Fibroblast of pulmonary artery (primary cell): ENCODE measurements at places on chromosomes 11 and 22.
A peak's percentile ranks its signal among the peaks of the same experiment; 100 is the strongest.

DNA sequence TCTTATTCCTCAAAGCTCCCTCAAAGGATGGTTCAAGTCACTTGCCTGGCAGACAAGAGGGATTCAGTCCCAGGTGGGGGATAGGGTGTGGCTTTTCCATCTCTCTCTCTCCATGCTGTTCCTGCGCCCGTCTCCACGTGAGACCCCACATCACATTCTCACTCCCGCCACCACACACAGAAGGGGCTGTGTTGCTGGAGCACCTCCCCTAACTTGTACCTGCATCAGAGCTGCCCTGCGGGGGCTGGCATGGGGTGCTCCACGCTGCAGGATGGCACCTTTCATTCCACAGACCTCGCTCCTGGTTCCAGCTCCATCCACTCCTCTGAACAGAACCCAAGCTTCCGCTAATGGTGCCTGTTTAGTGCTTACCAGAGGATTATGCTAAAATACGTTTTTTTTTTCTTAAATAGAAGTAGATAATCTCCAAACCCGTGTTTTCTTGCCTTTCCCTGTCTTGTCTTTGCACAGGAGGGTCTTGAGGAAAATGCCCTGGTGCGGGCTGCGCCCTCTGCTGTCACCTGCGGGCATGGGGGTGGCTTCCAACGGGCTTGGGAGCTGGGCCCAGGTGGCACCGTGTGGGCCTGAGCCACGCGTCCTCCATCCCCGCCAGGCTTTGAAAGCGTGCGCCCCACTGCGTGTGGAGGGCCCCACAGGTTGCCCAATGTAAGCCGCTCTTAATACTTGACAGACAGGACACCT, 985.6 kb downstream of the BRD1 start:
- DNase-seq, result no peak

DNA sequence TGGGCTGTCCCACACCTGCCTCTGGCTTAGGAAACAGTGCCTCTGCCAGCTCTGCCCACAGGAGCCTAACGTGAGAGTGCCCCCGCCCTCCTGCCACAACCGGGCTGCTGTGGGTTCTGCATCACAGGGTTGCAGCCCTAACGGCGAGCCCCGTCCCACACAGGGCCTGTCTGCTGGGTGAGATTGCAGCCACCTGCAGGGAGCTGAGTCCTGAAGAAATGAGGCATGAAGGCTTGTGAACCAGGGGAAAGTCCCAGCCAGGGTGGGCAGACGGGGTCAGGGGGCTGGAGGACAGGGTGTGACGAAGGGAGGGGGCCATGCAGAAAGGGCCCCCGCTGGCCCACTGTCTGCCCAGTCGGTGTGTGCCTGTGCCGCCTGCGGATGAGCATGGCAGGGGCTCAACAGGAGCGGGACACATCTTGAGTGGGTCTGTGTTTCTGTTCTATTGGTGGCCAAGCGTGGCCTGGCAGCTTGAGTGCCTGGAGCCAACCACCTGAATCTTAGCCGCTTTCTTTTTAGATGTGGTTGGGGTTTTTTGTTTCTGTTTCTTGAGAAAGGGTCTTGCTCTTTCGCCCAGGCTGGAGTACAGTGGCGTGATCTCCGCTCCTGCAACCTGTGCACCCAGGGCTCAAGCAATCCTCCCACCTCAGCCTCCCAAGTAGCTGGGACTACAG, 38.9 kb downstream of the CTTN start:
- no peak for DNase-seq

- DNase-seq, result no peak
These were observed 9.7 kb upstream of the MS4A2 start for GRCh38 chr11:60078745-60079144.

DNA sequence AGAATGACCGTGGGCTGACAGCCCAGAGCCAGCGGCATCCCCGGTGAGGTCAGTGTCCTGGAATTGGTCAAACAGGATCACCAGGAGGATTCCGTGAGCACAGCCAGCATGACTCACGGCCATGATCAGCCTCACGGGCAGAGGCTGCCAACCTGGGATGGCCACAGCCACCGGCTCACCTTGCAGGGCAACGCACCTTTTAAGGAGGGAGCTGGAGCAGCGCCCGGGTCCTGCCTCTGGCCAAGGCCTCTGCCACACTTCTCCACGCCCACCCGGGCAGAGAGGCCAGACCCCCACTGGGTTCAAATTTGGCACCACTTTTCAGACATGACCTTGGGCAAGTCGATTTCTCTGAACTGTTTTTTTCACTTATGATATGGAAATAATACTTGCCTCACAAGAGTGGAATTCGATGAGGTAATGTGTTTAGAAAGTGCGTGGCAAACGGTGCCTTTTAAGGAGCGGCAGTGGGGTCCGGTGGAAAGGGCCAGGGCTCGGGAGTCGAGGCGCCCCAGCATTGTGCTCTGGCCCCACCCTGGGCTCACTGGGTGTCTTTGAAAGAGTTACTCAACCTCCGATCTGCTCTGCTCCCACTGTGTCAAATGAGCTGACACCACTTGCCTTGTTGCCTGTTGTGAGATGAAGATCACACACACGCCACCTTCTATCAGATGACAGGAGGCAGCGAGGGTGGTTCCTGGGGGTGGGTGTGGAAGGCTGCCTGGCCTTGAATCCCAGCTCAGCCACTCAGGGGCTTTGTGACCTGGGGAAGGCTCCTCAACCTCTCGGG, 16.0 kb downstream of the TXN2 start:
- peak; percentile 93 for DNase-seq

- no peak for DNase-seq
These were observed 15.2 kb upstream of the FANCF start for GRCh38 chr11:22640862-22641261.

GRCh38 chr11:113553915-113554314, 78.7 kb upstream of the DRD2 start:
- no peak for DNase-seq

- DNase-seq, result no peak
These were observed 47.0 kb downstream of the WT1 start for GRCh38 chr11:32388365-32388764.
